ENCODE measurements at places on chromosomes 3 and 15.

DNA sequence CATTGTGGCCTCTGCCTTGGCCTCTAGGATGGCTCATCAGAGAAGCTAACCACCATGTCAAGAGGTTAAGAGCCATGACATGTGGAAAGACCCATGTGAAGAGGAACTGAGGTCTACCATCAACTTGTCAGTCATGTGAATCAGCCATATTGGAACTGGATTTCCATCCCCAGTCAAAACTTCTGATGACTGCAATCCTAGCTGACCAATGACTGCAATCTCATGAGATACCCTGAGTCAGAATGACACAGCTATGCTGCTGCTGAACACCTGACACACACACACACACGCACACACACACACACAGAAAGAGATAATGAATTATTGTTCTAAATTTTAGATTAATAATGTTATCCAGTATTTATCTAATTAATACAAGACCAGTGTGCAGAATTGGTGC lies 337.5 kb upstream of the LMCD1 start:
- no peak for DNase-seq

- DNase-seq = peak; percentile 58
Measured at GRCh38 chr3:49839193-49839809, 17.1 kb downstream of the TRAIP start.

GRCh38 chr15:71957026-71957425 lies 146.7 kb downstream of the NR2E3 start:
- DNase-seq = no peak

- no peak for DNase-seq
Measured at GRCh38 chr3:158809642-158810041, 7.8 kb downstream of the MFSD1 start.

DNA sequence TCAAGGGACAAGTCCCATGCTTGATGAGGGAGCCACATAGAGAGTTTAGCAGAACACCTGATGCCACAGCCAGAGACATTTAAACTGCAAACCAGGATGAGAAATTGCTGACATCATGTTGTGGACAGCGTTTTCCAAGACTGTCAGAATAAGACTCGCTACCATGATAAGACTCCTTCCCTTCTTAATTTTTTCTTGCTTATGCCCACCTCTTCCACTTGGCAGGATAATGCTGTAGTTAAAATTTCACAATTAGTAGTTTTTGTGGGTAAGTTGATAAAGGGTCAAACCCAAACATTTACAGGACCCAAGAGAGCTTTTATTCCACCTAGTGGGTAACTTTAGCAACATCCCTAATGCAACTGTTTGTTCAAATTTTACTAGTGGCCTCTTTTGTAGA lies 3.0 kb upstream of the PIAS1 start:
- DNase-seq = no peak

GRCh38 chr3:71541313-71541712 lies 42.2 kb downstream of the FOXP1 start:
- no peak for DNase-seq

GRCh38 chr3:135779024-135779423 lies 186.5 kb upstream of the PPP2R3A start:
- no peak for DNase-seq

- DNase-seq = no peak
Measured at GRCh38 chr3:5687230-5687629, 499.7 kb downstream of the EDEM1 start.

DNA sequence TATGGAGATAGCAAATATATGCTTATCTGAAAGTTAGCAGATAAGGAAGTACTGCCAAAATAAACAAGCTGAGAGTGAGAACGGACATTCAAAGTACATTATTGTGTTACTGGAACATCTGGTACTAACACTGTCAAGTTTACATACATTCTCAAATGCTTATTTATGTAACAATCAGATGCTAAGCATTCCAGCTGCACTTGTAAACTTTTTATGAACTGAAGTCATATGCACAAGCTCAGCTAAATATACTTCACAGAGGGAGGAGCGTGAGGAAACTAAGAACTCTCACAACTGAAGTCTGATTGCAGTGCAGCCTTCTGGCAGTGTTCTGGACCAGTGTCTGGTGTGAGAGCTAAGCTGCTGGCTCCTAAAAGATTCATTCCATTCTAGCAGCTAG lies 223.7 kb upstream of the NANOGP8 start:
- no peak for DNase-seq

GRCh38 chr3:106457281-106458180 lies 588.7 kb upstream of the CBLB start:
- no peak for DNase-seq

GRCh38 chr15:82168757-82169156 lies 93.8 kb downstream of the EFL1 start:
- DNase-seq = no peak

GRCh38 chr3:108931035-108931434 lies 22.6 kb downstream of the GUCA1C start:
- DNase-seq = no peak

- no peak for DNase-seq
Measured at GRCh38 chr3:1469687-1470086, 376.9 kb downstream of the CNTN6 start.

GRCh38 chr3:159950156-159950898 lies 38.3 kb upstream of the IL12A start:
- DNase-seq = no peak

DNA sequence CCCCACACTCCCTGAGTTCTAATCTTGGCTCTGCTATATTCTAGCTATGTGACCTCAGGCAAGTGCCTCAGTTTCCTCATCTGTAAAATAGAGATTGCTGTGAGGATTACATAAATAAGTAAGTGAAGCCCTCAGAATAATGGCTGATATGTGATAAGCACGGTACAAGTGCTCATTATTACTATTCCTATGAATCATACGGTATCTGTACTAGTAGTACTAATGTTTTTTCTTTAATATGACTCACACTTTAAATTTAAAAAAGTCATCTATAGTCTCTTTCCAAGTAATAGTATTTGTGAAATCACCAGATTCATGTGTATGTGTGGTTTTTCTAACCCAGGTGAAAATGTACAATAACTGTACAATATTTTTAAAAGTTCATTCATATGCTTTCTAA lies 58.7 kb downstream of the CLDN11 start:
- DNase-seq = no peak

DNA sequence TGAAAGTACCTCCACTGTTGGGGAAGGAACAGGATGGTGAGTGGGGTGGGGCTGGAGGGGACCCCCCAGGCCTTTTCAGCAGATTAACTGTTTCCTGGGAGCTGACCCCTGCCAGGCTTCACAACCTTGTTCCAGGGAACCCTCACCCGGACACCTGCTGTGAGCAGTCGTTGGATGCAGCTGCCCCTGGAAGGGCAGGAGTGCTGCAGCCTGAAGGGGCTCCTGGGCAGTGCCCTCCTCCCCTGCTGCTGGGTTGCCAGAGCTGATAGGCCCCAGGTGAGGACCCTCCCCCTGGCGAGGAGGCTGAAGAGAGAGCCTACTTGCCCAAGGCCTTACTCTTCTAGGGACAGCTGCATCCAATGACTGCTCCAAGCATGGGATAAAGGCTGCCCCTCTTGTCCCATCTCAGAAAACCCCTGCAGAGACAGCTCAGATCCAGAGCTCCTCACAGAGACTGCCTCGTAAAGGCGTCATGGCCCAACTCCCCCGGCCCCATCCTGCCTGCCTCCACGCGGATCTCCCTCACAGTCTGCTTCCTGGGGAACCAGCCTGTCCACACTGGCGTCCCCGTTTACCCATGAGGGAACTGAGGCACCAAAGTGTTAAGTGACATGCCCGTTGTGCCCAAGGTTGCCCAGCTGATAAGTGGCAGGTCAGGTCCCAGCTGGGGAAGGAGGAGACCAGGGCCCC lies 193.4 kb upstream of the LINGO1 start:
- no peak for DNase-seq

DNA sequence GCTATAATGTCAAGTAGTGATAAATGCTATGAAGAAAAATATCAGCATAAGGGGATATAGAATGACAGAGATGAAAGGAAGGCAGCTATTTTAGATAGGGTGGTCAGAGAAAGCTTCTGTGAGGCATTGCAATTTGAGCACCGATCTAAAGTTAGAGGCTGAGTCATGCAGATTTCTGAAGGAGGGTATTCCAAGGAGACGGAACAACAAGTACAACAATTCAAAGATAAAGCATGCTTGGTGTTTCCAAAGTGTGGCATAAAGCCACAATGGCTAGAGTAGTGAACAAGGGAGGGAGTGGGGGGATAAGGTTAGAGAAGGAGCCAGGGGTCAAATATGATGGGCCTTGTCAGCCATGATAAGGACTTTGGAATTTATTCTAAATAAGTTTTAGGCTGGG lies 71.9 kb downstream of the PFN2 start:
- DNase-seq = no peak

DNA sequence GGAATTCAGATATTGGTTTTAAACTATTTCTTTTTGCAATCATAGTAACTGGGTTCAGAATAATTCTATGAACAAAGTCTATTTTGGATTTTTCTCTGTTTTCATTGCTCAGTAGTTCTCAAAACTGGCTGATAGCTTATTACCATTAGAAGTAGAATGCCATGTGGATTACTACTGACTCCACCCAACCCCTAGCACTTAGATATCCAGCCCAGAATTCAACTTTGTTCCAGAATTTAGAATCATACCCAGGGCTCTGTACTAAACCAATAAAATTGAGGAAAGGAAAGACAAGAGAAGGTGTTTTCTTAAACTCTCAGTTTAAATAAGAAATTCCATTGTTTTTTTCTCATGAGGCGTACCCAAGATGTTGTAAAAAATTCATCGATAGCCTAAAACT lies 39.0 kb upstream of the ABHD10 start:
- DNase-seq = no peak

DNA sequence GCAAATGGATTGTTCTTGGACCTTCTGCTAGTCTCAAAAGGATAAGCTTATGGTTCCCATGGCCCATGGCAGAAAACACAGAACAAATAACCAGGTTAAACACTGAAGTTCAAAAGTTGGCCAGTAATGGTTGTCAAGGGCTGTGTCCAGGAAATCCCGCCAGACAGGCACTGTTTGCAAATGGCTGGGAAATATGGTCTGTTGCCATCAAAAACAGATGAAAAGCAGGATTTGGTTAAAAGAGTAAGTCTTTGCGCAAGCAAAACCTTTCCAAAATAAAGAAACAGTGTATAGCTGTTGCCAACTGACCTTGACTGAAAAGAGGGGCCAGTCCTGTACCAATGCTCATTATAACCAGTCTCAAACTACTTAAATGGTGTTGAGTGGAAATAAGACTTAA lies 58.6 kb downstream of the WWTR1 start:
- DNase-seq = no peak

DNA sequence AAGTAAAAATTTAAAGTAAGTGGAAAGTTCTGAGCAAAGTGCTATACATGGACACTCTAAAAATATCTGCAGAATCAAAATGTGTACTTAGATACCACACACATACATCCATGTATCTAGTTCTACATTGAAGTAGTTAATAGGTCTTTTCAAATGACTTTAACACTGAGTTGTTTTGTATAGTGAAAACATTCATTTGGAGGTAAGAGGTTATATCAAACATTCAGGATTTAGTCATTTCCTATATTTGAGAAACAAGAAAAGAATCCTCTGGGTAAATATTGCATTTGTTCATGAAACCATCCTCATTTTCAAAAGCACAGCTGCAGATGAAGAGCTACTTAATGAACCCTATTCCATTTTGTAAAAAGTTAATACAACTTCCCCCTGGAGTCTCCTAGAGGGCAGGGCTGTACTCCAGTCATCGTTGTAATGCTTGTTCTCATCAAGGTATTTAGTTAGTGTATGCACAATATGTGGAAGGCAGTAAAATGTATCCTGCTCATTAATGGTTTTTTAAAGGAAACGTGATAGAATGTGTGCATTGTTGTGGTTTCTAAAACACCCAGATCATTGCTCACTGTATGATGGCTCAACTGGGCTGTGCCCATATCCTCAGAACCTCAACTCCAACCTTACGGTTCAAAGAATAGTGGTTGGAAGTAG lies 26.2 kb downstream of the ARPP21 start:
- DNase-seq = no peak

DNA sequence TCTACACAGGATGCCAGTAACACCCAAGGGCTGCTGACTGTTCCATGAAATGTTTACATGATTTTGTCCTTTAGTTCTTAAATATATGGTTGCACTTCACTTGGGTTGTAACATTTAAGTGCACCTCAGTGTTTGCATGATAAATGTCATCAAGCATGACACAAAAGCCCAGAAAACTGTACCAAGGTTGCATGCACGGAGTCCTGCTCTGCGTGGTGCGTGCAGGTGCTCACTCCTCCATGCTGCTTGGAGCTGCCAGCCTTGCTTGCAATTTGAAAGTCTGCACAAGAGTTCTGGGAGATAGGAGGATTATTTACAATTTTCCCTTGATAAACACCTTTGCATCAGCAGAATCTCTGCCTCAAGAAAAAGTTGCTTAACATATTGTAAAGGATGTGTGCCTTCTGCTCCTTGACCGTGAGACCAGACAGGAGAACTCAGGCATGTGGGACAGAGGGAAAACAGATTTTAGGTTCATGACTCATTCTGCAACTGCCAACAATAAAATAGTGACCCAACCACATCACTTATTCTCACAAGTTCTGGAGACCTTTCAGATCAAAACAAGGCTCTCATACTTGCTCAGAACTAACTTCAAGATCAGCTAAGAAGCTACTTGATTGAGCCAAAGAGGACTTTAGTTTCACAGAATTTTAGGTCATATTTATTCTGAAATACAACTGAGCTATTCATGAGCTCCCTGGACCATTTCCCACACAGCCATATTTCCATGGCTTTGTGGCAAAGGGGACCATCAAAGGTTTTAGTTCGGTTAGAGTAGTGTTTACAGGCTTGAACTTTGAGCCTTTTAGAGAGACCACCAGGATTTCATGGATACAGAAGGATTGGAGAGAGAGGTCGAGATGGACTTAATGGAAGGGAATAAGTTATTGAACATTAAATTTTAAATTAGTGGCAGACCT lies 128.4 kb upstream of the ZBED2 start:
- DNase-seq = no peak

Data from stimulated activated CD4-positive, alpha-beta T cell treated with anti-CD3 and anti-CD28 coated beads, Interleukin-12 subunit alpha, Interleukin-12 subunit beta, amount 100 ng/mL, for 24 hours (primary cell).